ENCODE measurements at places on chromosomes 16 and 17. TPM values are rescaled to one million over a fixed set of nuclear protein-coding genes. Genes with fewer than 3 reads are reported as not detected.

Gene SPAG5
- 197 TPM for total RNA-seq

Gene LPO
- total RNA-seq = not detected

Gene TGFB1I1
- 1.0 TPM for total RNA-seq

DNA sequence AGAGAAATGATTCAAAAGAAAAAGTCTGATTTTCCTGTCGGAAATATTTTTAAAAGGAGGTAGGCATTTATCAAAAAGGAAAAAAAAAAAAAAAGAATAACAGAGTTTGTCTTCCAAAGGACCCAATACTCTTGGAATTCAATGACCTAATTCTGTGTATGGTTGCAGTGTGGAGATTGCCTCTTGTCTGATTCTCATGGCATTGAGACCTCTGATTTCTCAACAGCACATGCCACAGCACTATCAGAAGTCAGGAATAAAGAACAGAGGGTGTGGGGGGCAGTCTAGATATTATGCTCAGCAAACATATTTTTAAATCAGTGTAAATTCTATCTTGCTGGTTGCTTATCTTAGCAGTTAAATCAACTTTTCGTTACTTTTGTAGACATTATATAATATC lies 81.3 kb upstream of the SOX9 start:
- H3K27me3 ChIP-seq = no peaks in the 10 kb centered on the region
- no peaks in the 10 kb centered on the region for H3K36me3 ChIP-seq
- H3K27ac ChIP-seq = no peak overlapping the region
- no peak for DNase-seq

DNA sequence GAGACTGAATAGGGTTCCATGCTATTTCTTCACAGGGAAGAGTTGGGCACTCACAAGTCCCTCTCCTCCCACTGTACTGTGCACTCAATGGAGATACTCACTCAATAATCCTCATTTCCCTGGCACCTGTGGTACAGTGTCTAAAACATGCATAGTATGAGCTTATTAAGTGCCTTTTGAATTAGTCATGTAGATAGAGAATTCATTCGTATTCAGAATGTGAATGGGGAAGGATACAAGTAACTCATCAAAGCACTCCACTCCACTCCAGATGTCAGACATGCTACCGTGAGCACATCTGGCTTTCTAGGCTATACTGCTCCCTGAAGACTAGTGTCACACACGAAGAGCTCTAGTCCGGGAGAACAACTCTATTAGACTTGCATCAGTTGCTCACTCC lies 6.3 kb downstream of the C17orf75 start:
- peaks cover 44% of the 10 kb centered on the region for H3K36me3 ChIP-seq
- peaks cover 33% of the 10 kb centered on the region for H3K4me1 ChIP-seq
- no peak for DNase-seq
- H3K27ac ChIP-seq = no peak overlapping the region
- H3K27me3 ChIP-seq = no peaks in the 10 kb centered on the region

GRCh38 chr17:19375732-19376131 lies 2.6 kb upstream of the MAPK7 start:
- no peak for DNase-seq
- H3K27ac ChIP-seq = no peak overlapping the region
- peaks cover 10% of the 10 kb centered on the region for H3K27me3 ChIP-seq
- H3K4me1 ChIP-seq = peaks cover 44% of the 10 kb centered on the region

DNA sequence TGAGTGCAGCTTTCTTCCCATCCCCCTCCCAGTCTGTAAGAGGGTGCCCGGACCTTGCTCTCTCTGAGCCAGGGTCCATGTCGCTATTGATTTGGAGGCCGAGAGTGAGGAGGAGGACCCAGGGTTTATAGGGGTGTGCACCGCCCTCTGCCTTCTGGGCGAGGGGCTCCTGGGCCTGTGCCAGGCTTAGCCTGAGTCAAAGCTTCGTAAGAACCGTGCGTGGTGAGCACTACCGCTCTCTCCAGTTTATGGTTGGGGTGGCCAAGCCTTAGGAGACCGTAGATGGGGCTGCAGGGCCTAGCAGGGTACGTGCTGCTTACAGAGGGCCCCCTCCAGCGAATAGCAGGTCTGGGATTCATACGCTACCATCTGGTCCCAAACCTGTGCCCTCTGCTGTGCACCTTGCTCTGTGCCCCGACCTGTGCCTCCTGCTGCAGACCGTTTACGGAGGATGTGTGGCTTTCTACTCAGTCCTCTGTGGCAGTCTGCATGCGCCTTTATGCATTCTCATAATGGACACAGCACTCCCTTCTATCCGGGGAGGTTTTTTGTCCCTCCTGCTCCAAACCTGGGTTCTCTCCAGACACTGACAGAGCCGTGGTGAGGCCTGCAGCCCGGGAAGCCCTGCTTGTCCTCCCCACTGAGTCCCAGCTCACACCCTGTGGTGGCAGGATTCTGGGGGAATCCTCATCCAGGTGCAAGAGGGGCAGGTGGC lies 54.7 kb downstream of the PGS1 start:
- H3K27me3 ChIP-seq = no peaks in the 10 kb centered on the region
- no peak overlapping the region for H3K4me3 ChIP-seq
- no peaks in the 10 kb centered on the region for H3K36me3 ChIP-seq
- H3K4me1 ChIP-seq = no peaks in the 10 kb centered on the region

- no peak overlapping the region for H3K27ac ChIP-seq
- H3K4me3 ChIP-seq = no peak overlapping the region
- no peaks in the 10 kb centered on the region for H3K27me3 ChIP-seq
- DNase-seq = no peak
- H3K4me1 ChIP-seq = no peaks in the 10 kb centered on the region
These were observed 170.8 kb upstream of the RBFOX1 start for GRCh38 chr16:7161891-7162290.

DNA sequence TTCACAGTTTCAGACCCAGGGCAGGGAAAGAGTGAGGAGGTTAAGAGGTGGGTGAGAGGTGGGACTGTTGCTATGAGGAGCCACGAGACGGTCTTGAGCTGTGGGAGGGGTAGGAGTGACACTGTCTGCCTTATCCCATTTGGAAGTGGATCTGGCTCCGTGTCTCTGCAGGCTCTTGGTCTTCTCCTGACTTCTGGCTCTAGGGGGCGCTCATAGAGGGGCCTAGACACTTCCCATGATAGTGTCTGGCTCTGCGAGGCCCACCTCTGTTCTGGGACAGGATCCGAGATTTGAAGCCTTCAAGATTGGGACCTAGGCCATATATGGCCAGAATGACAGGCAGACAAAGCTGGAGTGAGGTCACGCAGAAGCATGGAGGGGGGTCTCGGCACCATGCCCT lies 204.5 kb downstream of the GSG1L start:
- H3K4me1 ChIP-seq = no peaks in the 10 kb centered on the region
- no peak overlapping the region for H3K27ac ChIP-seq
- no peaks in the 10 kb centered on the region for H3K27me3 ChIP-seq
- no peak for DNase-seq

Measured in activated CD8-positive, alpha-beta memory T cell treated with anti-CD3 and anti-CD28 coated beads, Interleukin-2, amount 10 ng/mL, durations not matched to agents 7 days and 5 days (primary cell).